HCEC 1CT (cell line): ENCODE measurements at places on chromosomes 6 and 20.

- no peak for DNase-seq
Measured at GRCh38 chr6:90126181-90126580, 170.5 kb downstream of the BACH2 start.

- DNase-seq: no peak
Measured at GRCh38 chr6:115363379-115363778, 697.3 kb downstream of the FRK start.

GRCh38 chr6:143090314-143091044 lies 29.8 kb downstream of the AIG1 start:
- no peak for DNase-seq

- DNase-seq: peak; percentile 72
Measured at GRCh38 chr6:124882579-124883393, 79.5 kb upstream of the RNF217 start.

DNA sequence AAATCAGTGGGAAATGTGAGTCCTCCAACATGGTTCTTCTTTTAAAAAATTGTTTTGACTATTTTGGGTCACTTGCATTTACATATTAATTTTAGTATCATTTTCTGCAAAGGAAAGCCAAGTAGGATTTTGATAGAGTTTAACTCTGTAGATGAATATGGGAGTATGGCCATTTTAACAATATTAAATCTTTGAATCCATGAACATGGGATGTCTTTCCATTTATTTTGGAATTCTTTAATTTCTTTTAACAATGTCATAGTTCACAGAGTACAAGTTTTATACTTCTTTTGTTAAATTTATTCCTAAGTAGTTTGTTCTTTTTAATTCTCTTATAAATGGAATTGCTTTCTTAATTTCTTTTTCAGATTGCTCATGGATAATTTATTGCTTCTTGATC lies 56.5 kb upstream of the ARMC2 start:
- no peak for DNase-seq

GRCh38 chr20:19317237-19318069 lies 105.0 kb downstream of the SLC24A3 start:
- no peak for DNase-seq

GRCh38 chr20:64121586-64121985 lies 14.2 kb upstream of the NPBWR2 start:
- DNase-seq: no peak

GRCh38 chr6:52964318-52964717 lies 30.8 kb downstream of the GSTA4 start:
- DNase-seq: no peak

DNA sequence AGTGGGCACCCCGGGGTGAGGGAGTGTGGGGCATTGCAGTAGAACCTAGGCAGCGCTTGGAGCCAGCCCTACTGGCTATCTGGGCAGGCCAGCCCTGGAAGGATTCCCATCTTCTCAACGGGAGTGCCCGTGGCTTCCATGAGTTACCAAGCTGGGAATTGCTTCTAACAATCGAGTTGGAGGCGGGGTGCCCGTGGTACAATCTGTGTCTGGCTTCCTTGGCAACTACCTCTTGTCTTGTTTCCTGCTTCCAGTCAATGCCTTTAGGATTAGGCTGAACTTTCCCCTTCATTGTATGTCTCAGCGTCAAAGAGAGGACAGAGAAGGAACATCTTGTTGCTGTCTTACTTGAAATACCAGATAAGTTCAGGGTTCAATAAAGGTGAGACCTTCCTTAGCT lies 33.3 kb downstream of the PPP1R14C start:
- DNase-seq: no peak

- no peak for DNase-seq
Measured at GRCh38 chr20:62744741-62745191, 36.1 kb downstream of the NTSR1 start.

GRCh38 chr6:63565727-63566596 lies 6.3 kb upstream of the LOC128125822 start:
- no peak for DNase-seq

DNA sequence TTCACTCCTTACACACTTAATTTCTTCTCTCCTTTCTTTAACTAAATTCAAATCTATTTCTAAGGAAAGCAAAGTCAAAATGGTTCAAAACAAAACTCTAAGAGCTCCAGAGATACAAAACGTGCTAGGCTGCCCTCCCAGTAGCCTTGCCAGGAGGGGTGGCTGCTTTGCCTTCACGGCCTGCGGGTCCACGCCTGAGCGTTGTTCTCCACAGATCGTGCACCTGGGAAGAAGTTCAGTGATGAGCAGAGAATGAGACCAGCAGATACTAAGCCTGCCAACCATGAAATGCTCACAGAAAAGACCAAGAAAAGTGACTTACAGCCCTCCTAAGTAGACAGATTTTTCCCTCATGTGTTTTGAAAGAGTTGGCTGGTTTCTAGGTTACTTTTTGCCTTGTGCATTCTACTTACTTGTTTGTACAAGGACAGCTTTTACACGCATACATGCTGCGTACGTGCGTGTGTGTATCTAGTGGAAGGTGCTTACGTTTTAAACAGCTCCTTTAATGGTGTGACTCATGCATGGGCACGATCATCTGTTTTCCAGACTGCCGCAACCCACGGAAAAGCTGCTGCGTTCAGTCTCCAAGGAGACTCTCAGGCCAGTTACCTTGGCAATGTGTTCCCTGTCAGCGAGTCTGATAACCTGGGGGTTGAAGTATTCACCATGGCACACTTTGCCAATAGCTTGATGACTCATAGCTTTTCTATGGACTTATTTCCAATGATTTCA lies 32.4 kb upstream of the PBOV1 start:
- DNase-seq: no peak

GRCh38 chr20:60224914-60225313 lies 266.7 kb downstream of the CDH26 start:
- DNase-seq: peak; percentile 7

GRCh38 chr6:23040899-23041298 lies 471.5 kb downstream of the HDGFL1 start:
- no peak for DNase-seq

- no peak for DNase-seq
Measured at GRCh38 chr6:7532821-7533220, 8.7 kb upstream of the DSP start.

- no peak for DNase-seq
Measured at GRCh38 chr6:136404007-136404406, 114.4 kb upstream of the BCLAF1 start.

- DNase-seq: peak; percentile 55
Measured at GRCh38 chr20:5608442-5609161, 141.6 kb upstream of the SHLD1 start.

DNA sequence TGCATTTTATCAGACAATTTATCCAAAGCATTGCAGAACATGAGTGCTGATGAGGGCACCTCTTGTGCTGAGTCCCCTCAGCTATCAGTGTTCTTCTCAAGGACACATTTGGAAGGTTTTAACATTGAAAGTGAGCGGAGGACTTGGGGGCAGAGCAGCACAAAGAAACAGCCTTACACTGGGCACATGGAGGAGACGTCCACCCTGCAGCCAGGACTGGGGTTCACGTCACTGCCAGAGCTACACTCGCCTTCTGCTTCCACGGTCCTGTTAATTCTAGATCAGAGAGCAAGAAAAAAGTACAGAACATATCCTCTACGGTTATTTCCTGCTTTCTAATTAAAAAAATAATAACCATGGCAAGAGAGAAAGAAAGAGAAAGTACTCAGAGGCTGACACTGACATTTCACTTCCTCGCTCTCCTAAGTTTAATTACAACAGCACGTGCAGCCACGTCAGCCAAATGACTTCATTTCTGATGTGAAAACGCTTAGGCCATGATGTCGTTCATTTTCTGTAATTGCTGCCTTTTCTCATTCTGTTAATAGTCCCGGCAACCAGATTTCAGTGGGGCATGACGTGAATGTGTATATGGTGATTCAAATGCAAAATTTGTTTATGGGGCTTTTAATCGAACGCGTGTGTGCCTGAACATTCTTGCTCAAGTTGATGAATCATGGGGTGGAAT lies 5.1 kb downstream of the PRND start:
- DNase-seq: peak; percentile 76

DNA sequence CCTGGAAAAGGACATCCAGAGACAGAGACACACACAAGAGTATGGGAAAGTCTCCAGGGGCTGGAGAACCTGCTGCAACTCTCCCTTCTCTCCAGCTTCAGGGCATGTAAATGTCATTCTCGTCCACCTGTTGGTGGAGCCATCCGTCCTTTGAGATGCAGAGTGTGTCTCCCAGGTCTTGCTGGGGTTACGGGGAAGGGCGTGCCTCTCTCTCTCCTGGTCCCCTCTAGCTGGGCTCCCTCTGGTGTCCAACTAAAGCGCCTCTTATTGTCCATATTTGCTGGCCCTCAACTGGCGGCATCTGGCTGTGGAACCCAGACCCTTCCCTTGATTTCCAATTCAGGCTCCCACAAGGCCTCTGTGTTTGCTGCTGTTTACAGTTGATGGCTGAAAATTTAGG lies 244.1 kb downstream of the BMP7 start:
- no peak for DNase-seq

- peak; percentile 52 for DNase-seq
Measured at GRCh38 chr6:4870821-4871494, 94.8 kb downstream of the CDYL start.

DNA sequence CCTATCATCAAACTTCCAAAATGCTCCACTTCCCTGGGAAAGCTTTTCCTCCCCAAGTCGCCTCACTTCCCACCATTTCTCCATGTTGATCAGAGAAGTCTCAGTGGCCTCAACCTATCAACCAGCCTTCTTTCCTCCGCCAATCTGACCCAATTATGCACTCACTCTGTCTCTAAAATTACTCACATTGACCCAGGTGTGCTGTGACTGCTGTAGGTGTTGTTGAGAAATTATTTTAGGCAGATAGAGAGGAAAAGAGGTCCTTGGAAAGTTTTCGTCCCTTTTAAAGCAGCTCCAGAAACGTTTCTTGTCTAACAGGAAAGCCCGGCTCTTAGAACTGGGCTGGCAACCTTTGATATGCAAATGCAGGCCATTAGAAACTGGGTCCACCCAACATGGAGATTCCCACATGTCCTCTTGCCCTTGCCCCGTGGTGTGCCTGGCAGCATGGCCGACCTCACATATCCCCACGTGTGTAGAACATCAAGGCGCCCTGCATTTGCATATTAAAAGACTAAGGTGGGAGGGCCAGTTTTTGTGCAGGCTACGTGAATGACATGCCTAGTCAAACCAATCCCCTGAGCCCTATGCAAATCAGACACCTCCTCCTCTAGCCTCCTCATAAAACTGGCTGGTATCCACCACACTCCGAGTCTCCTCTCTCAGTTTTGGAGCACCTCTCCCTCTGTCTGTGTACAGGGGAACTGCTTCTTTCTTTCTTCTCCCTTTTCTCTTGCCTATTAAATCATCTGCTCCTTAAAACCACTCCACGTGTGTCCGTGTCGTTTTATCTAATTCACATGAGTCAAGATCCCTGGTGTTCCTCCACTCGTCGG lies 12.9 kb downstream of the IPCEF1 start:
- DNase-seq: peak; percentile 9

GRCh38 chr20:17650301-17651128 lies 31.5 kb downstream of the RRBP1 start:
- DNase-seq: no peak

GRCh38 chr6:25333471-25333870 lies 54.3 kb downstream of the CARMIL1 start:
- no peak for DNase-seq

DNA sequence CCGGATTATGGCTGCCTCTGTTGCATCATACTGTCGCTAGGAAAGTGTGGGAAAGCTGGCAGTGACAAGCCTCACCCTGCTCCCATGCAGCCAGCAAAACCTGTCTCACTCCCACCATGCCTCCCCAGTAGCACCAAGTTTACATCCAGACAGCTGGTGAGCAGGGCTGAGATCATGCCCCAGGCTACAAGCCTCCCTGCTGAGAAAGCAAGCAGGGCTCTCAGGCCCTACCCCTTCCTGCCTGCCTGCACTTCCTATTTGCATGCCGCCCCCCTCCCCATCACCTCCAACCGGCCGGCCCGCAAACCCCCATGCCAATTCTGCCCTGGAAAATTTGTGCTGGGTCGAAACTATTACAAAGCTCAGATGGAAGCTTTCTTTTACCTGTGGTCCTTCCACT lies 408.2 kb upstream of the FKBP1C start:
- DNase-seq: no peak

- DNase-seq: no peak
Measured at GRCh38 chr6:137874204-137875057, 7.4 kb downstream of the TNFAIP3 start.

DNA sequence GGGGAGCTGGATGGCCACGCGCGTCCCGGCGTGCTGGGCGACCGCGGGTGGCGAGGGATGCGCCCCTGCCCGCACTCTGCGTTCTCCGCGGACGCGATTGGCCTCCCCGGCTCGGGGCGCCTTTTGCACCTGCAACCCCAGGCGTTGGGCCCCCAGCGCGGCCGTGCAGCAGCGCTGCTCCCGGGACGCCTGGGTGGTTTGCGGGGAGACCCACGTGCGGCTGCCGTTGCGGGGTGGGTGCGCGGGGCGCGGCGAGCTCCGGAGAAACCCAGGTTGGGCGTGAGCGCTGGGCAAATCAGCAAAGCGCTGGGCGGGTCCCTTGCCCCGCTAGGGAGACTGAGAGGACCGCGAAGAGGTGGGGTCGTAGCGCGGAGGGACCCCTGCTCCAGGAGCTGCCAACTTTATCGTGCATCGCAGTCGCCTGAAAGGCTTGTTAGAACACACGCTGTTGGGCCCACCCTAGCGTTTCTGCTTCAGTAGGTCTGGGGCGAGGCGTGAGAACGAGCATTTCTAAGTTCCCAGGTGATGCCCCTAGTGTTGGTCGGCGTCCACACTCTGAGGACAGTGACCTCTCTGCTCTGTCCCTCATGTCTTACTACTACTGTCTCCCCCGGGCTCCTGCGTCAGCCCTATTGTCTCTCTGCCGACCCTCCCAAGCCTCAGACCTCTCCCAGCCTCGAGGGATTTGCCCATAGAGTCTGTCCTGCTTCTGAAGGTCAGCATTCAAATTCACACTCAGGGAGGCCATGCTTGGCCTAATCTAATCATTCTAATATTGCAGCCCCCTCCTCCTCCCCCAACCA lies 538 bp upstream of the ZFP64 start:
- no peak for DNase-seq

DNA sequence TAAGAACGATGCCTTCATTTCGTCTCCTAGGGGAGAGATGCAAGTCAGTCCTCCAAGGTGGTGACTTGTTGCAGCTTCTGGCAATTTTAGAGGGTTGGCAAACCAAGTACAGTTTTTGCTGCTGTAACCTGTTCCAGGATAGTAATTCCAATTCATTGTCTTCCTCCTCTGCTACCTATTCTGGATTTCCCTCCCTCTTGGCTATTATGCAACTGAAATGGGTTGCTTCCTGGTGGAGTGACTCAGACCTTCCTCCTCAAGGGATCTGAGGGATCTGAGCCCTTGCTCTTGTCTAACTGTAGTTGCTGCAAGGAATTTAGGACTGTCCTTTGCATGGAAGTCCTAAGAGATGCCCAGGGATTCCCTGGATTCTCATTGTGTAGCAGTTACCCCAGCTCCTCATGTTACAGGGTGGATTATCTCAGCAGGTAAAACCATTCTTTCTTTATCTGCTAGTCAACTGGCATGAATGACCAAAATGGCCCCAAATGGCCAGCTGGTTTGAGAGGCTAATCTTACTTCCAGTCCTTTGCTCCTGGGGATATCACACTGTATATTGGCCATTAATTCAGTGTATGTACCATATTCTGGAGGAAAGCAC lies 17.6 kb upstream of the ELMO2 start:
- no peak for DNase-seq
